ENCODE measurements at places on chromosomes 16 and 17.

GRCh38 chr17:7464081-7464480 is 15.3 kb downstream of the ZBTB4 start:
- DNase-seq, result no peak

GRCh38 chr17:78935419-78936323 is 10.5 kb upstream of the TIMP2 start:
- no peak for DNase-seq

DNA sequence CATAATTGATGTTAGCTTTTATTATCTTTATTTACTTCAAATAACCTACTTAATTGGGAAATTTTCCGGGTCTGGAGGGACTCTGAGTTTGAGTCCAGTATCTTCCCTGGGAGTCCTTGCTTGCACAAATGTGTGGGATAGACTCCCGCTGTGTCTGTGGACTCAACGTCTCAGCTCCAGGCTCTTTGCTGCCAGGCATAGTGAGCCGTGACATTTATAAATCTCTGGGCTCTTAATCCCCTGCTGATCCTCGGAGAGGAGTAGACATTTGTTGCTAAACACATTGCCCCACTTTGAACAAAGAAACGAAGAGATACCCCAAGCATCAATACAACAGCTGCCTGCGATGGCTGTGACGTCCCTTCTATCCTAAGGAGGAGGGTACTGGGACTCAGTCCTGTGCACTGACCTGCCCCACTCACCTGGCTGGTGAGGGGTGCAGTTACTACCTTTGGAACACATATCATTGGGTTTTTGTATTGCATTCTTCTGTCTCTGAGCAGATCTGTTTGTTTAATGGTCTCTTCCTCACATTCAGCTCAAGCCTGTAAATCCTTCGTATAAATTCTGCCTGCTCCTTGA is 316.9 kb downstream of the HAPSTR1 start:
- no peak for DNase-seq

DNA sequence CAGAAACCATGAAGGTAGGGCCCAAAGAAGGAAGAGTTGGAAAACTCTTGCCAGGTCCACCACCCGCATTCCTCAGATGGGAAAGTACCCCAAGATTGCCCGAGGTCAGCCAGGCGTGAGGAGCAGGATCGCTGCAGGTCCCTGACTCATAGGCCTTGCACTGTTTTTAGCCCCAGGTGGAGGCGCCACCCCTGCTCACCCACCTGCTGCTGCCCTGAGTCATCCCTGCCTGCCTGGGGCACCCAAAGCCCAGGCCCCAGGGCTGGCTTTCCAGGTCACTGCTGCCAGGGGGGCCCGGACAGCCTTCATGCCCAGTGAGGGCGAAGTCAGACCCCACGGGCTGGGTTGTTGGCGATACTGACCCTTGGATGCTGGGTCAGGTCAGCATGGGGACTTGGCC is 100.9 kb downstream of the AMFR start:
- no peak for DNase-seq

DNA sequence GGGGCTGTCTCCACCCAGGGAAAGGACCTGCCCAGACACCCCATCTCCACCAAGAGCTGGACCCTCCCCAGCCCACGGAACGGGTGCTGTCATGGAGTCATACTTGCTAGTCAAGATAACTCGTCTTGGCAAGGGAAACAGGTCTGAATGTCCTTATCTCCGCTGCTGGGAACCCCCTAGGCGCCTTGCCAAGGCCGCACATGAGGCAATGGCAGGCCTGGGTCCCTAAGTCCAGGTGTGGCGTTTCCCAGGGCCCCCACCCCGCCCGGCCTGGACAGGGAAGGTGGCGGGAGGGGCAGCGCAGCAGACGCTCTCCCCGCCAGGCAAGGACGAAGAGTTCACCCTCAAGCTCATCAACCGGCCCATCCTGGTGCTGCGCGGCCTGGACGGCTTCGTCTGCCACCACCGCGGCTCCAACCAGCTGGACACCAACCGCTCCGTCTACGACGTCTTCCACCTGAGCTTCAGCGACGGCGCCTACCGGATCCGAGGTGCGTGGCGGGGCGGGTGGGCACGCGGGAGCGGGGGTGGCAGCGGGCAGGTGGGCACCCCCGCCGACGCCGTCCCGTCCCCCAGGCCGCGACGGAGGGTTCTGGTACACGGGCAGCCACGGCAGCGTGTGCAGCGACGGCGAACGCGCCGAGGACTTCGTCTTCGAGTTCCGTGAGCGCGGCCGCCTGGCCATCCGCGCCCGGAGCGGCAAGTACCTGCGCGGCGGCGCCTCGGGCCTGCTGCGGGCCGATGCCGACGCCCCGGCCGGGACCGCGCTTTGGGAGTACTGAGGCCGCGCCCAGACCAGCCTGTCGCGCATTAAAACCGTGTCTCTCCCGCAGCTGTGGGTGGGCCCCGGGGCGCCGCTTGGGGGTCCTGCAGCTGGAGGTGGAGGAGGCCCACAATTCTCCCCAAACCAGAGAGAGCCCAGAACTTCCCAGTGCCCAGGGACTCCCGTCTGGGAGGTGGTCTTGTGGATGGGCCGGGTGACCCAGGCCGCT is 8.4 kb downstream of the FSCN2 start:
- DNase-seq, result no peak

DNA sequence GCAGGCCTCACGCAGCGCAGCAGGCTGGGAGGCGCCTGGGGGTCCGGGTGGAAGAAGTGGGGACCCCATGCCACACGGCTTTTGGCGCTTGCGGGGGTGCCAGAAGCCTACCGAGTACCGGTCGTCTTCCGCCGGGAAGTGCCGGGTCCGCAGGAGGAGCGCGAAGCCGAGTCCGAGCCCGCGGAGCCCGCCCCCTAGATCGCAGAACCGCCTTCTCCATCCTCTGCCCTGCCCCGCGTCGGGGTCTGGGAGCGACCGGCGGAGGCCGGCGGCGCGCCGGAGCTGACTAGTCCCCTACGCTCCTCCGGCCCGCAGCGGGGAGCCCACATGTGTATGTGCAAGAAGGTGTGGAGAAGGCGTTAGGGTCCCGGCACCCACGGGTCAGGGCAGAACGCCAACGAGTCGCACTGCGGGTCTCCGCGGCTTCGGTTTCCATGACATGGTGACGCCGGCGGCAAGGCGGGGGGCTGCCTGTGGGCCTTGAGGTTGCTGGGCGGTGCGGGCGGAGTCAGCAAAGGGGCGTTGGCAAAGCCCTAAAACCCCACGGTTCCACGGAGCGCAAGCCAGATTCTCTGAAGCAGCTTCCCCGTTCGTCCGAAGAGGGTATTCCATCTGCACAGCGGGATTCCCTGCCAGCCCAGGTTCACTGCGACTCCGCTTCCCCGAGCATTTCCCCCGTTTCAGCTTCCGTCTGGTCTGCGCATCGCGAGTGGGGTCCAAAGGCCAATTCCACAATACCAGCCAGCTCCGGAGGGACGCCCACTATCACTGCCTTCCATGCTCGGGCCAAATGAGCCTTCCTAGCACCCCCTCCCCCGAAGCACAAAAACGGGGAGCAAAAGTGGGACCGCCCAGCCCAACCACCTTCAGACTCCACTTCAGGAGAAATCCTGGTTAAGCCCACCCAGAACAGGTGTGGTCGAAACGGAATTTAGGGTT is 2.3 kb upstream of the LHX1 start:
- DNase-seq, result no peak

- DNase-seq, result no peak
These were observed 147.2 kb downstream of the UTP18 start for GRCh38 chr17:51407576-51407975.

- DNase-seq, result no peak
These were observed at the start of gene MMP25 for GRCh38 chr16:3045758-3046640. Gene MMP25 (plus strand): TSS chr16:3046561. CDS start chr16:3046918, 357 bp downstream.

DNA sequence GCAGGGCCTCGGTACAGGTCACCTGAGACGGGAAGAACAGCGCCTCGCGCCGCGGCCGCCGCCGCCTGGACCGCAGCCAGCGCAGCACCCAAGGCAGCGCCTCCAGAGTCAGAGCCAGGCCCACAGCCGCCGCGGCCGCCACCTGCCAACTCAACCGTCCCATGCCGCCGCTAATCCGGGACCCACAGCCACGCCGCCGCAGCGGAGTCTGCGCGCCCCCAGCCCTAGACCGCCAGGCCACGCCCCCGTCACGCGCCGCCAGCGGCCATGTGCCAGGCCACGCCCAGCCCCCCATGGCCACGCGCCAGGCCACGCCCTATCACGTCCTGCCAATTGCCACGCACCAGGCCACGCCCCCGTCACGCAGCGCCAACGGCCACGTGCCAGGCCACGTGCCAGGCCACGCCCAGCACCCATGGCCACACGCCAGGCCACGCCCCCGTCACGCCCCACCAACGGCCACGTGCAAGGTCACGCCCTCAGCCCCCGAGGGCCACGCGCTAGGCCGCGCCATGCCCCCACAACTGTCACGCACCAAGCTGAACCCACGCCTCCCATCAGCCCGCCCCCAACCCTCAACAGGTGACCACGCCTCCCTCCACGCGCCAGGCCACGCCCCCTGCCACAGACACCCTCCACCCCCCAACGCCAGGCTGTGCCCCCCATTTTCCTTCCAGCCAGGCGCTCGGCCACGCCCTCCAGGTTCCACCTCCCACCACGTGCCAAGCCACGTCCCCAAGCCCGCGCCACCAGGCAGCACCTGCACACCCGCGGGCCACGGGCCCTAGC is at the start of gene PLD6:
Gene PLD6, minus strand, starts transcription at position 210 of the 789 bp plus-strand sequence. Its CDS starts 47 bp downstream, at position 163.
- peak; percentile 98 for DNase-seq

DNA sequence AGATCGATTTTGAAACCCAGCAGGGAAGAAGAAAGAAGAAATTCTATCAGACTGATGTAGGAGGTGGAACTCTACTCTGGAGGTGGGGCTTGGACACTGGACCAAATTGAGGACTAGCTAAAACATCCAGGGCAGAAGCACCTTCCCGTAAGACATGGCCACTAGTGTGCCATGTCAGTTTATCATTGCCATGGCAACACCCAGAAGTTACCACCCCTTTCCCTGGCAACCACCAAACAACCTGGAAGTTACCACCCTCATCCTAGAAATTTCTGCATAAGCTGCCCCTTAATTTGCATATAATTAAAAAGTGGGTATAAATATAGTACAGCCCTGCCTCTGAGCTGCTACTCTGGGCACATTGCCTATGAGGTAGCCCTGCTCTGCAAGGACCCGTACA is 66.7 kb downstream of the NACA2 start:
- no peak for DNase-seq

DNA sequence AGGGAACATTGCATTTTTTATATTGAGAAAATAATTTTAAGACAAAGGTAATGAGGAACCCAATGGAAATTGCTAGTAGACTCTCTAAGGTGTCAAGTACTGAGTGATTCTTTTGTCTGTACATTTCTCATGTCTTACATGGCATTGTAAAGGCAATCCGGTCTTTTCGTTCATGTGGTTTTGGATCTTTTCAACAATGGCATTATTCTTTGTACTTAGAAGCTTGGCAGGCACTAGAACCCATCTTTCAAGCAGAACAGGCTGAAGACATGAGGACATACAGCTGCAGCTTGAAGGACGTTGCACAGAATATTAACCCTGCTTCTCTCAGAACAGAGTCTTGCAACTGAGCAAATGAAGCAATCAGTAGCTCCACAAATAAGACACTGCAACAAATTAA is 231.5 kb upstream of the ZFHX3 start:
- DNase-seq, result no peak

- DNase-seq, result peak; percentile 65
These were observed 1.4 kb downstream of the TRAF4 start for GRCh38 chr17:28744972-28745785.

DNA sequence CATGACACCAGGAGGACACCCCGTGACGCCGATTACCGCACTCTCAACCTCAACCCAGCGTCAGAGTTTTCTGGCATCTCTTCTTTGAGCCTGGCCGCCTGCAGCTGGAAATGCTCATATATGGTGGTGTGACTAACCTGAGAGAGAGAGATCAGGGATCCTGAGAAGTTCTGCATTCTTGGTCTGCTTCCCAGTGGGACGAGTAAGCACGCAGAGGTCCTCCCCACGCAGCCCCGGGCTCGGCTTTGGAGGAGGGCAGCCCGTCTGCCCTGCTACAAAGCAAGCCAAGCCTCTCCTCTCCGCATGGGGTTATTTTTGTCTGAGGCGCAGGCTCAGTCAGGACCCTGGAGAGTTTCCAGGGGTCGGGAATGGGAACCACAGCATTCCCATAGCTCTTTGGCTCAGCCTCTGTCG is 16.5 kb downstream of the CRISPLD2 start:
- no peak for DNase-seq

DNA sequence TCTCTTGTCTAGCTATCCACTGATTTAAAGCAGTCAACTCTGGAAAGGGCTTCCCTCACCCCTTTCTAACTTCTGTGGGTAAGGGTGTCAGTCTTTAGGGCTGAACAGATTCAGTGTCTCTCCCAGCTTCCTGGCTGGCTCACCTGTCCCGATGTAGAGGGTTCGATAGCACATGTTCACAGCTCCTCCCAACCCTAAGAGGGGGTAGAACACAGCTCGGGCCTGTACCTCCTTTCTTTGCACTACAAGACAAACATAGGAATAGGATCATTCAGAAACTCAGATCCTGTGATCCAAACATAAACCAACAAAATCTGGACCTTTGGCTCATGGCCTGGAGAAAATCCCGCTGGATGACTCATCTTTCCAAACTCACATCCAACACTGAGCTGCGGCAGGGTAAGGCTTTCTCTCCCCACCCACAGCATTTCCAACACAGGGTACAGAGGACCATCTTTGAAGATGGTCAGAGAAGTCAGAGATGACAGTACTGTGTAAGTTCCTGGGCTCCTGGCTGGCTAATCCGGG is 5.8 kb upstream of the DHRS13 start:
- no peak for DNase-seq

DNA sequence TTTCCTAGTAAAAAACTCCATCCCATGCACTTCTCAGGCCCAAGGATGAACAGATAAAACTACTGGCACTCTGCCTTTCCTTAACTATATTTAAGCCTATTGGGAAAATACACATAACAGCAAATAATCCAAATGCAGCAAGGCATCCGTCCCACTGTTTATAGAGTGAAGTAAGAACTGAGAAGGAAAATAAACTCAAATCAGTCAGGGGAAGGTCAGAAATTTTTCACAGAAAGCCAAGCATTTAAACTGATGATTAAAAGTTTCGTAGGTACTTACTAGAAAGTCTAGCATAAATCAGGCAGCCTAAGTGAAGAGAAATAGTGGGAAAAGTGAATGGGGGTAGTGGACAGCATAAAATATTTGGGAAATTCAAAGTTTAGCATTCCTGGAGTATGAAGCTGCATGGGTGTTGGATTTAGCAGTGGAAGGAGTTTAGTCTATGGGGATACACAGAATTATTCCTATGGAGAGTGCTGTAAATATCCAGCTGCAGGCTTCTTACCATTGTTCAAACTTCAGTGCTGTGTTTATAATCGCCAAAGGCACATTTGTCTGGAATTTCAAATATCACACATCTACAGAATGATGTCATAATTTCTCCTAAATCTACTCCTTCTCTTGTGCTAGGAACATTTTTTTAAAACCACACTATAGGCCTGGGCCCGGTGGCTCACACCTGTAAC is 1131.0 kb upstream of the GOT2 start:
- DNase-seq, result no peak

DNA sequence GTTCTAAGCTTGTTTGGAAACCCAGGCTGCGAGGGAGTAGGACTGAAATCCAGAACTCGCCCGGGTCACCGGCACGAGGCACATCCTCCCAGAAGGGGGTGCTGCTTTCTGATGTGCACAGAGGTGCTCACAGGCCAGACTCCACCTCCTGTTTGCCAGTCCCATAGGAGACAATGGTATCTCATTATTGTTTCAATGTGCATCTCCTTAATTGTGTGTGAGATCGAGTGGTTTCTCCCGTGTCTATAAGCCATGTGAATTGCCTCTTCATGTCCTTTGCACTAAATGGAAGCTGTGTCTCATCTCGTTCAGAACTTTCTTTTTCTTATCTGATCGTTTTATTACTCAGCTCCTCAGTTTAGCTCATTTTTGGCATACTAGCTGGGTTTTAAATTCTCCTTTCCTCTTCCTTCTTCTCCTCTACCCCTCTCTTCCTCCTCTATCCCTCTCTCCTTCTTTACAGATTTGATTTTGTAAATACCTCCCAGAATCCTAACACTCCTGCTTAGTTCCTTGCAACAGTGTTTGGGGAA is 32.1 kb upstream of the PRKCB start:
- peak; percentile 84 for DNase-seq

All from GM12865 (cell line).